Activated CD4-positive, alpha-beta T cell treated with anti-CD3 and anti-CD28 coated beads, Interleukin-2, amount 50 U/mL, for 16 hours (primary cell): ENCODE measurements at places on chromosomes 4 and X.
A peak's percentile ranks its signal among the peaks of the same experiment; 100 is the strongest.

DNA sequence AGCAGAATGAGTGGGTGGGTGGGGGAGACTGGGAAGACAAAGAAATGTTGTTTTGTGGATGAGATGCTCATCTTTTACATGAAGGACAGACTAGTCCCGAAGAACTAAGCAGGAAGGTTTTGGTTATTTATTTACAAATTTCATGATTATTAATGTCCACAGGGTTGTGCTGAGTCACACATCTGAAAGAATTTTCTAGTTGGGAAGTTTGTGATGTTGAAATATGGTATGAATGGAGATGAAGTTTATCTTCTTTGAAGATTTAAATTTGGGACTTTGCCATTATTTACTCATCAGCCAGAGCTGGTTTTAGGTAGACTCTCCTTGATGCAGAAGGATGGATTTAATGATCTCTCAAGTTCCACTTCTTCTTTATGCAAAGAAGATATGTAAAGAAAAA, 75.5 kb downstream of the MOSPD2 start:
- no peak for DNase-seq

GRCh38 chr4:137641544-137641943, 109.2 kb upstream of the PCDH18 start:
- DNase-seq: no peak

- no peak for DNase-seq
These were observed 46.1 kb downstream of the PSAPL1 start for GRCh38 chr4:7388627-7389026.

GRCh38 chr4:188032170-188032569, 36.6 kb downstream of the ZFP42 start:
- DNase-seq: no peak

GRCh38 chr4:69689599-69689998, 36.6 kb upstream of the UGT2A1 start:
- DNase-seq: peak; percentile 15

GRCh38 chr4:168831919-168832762, 177.9 kb downstream of the CBR4 start:
- peak; percentile 61 for DNase-seq

GRCh38 chr4:8552581-8553205, 27.5 kb upstream of the GPR78 start:
- DNase-seq: no peak

DNA sequence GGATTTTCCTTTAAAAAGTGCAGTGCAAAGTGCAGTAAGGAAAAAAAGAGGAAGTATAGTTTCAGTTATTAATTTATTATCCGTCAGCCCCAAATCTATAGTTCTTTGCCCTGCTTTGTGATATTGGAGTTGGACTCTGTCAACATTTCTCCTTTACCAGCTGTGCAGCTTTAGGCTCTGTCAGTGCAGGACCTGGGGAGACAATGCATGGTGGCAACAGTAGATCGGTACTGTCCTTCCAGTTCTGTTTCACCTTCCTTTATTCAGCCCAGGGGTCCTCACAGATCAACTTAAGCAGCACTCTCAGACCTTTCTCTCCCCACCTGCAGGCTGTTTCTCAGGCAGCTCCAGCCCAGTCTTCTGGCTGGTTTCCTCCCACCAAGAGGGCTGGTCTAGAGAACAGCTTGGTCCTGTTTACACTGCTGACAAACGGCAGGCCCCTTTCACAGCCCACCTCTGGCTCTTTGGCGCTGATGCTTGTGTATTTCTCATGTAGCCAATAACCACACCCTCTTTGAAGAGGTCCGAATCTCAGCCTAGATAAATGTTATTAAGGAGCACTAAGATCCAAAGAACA, 71.6 kb downstream of the MCUB start:
- no peak for DNase-seq

GRCh38 chrX:84760560-84760959, 243.1 kb upstream of the APOOL start:
- no peak for DNase-seq

DNA sequence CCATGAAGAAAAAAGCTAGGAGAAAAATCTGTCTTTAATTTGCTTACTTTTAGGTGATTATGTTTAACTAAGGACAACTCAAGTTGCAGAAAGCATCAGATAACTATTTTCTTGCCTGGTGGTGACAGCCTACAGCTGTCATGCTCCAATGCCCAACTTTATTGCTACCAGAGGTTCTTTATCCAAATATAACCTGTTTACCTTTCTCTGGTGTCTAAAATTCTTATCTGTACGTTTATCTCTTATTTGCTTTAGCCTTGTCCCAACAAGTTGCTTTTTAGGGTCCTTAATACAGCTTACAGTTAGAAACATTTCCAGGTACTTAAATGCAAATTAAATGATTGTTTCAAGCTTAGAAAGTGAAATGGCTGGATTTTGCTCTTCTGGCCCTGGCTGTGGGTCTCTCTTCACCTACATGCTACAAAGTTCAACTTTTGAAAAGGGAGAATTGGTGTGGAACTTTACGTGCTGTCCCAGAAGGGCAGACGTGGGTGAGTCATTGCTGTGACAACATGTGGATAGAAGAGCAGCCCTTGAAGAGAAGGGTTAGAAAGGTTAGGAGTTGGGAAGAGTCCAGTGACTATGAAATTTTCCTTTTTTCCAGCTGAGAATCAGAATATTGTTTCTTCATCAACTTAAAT, 60.7 kb downstream of the HPGD start:
- DNase-seq: no peak

- DNase-seq: no peak
These were observed 46.2 kb upstream of the TRPC3 start for GRCh38 chr4:121998024-121998423.

GRCh38 chr4:130545596-130545995, 1449.6 kb downstream of the C4orf33 start:
- no peak for DNase-seq

DNA sequence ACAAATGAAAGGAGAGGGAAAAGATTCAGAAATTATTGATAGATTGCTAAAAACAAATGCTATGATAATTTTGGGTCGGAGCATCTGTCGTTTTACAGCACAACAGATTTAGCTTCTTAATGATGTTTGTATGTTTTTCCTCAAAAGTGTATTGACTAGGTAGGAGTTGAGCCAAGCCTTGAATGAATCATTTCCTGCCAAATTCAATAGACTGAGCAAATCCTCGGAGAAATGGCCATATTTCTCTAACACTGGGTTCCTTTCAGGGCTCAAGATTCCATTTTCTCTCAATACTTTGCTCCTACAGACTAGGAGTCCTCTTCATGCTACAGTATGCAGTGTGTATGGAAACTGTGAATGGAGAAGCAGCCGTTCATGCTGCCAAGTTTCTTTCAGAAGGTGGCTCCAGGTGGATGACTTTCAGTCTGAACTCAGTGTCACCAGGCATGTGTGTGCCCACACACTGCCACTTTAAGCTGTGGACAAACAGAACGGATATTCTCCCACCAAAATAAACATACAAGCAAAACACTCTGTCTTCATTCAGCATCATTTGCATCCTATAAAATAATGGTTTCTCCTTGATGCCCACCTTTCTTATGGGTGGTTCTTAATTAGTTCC, 146.0 kb downstream of the TBL1X start:
- DNase-seq: no peak

DNA sequence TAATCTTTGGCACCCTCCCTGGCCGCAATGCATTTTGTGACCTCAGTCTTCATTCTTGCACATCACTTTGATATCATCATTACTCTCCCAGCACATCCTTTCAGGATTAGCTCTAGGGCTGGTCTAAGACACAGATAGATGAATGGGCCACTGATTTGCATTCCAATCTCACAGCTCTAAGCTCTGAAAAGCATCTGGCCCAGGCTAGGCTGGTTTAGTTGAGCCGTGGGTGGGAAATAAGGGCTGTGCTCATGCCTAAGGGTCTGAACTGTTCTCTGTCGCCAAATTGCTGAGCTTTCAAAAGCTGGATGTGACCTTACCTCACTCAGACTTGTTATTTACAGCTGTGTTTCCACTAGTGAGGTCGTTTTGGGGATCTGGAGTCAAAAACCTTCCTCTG, 30.0 kb upstream of the SLC9A7 start:
- no peak for DNase-seq

GRCh38 chr4:86506591-86506990, 87.5 kb upstream of the PTPN13 start:
- no peak for DNase-seq

GRCh38 chr4:176814770-176815169, 22.0 kb upstream of the VEGFC start:
- no peak for DNase-seq

GRCh38 chrX:118356154-118356701, 10.3 kb downstream of the WDR44 start:
- DNase-seq: no peak

GRCh38 chr4:147407261-147408045, 73.4 kb upstream of the EDNRA start:
- no peak for DNase-seq

- DNase-seq: no peak
These were observed 5.2 kb downstream of the PCDH19 start for GRCh38 chrX:100404851-100405250.

DNA sequence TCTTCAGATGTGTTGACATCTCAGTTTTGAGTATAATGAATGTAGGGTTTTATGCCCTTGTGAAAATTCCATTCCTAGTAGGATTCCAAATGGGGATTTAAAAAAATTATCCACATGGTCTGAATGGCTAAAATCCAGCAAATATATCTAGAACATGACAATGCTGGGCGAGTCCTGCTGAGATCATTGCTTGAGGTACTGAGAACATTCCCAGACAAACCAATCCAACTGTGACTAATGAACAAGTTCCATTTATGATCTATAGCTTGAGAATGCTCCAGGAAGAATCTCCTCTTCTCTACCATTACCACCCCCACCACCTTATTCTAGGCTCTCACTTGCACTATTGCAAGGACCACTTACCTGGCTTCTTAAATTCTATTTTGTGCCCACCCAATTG, 77.2 kb upstream of the IL1RAPL2 start:
- DNase-seq: no peak
